ENCODE measurements at places on chromosomes 1 and 21. TPM values are rescaled to one million over a fixed set of nuclear protein-coding genes. Genes with fewer than 3 reads are reported as not detected.

DNA sequence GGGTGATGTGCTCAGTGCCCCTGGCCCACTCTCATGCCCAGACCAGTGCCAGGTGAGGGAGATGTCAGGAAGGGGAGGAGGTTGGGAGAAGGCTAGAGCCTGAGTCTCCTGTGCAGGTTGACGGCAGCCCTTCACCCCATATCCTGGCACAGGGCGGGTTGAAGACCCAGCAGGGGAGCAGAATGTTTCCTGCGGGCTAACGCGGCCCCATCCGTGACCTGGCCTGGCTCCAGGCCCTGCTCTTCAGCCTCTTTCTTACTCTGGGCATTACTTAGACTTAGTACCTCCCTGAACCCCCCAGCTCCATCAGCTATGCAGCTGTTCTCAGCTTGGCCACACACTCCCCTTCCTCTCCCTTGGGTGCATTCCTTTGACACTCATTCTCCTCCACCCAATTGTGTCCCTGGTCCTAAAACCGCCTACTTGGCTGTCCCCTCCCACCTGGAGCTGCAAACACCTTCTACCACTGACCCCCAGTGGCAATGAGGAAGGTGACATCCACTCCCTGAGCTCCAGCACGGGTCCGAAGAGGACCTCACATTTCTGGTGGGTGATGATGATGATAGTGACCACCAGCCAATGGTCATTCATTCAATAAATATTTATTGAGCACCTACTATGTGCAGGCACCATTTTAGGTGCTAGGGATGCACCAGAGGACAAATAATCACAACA is 179.0 kb downstream of the PTPRU start:
- no peak for DNase-seq

GRCh38 chr1:172212124-172212523 is 208.4 kb upstream of the C1orf105 start:
- DNase-seq, result no peak

GRCh38 chr1:106998431-106999002 is 58.0 kb upstream of the PRMT6 start:
- no peak for DNase-seq

DNA sequence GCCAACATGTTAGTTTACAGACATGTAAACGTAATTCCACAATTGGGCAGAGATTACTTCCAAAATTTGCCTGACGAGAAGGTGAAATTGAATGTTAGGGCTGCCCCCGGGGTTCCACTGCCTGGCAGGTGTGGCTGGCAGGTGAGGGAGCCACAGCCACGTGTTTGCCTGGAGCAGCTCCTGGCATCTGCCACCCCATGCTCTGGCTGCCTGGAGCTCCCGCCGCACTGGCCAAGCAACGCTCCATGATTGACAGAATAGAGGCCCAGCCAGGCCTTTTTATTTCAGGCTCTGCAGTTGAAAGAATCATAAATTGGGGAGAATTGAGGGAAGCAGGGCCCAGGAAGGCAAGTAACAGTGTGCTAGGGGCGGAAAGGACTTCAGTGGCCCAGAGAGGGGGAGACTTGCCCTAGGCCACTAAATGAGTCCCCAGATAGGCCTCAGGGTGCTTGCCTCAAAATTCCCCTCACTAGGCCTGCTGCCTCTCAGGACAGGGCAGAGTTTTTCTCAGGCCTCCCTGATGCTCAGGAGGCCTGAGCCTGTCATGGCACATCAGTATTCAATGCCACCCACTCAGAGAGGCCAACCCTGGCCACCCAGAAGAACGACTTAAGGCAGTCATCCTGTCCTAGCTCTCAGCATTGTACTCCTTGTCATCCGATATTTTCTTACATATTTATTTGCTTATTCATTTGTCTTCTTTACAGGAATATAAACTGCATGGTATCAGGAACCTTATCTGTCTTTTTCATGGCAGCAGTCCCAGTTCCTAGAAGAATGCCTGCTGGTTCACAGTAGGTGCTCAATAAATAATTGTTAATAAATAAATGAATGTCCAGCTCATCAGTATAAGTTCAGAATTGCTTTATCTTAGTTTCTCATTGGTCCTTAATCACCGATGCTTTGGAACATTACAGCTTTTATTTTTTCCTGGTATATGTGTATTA is 16.6 kb upstream of the S1PR1 start:
- no peak for DNase-seq

GRCh38 chr21:32316361-32317215 is 17.9 kb downstream of the MRAP start:
- no peak for DNase-seq

DNA sequence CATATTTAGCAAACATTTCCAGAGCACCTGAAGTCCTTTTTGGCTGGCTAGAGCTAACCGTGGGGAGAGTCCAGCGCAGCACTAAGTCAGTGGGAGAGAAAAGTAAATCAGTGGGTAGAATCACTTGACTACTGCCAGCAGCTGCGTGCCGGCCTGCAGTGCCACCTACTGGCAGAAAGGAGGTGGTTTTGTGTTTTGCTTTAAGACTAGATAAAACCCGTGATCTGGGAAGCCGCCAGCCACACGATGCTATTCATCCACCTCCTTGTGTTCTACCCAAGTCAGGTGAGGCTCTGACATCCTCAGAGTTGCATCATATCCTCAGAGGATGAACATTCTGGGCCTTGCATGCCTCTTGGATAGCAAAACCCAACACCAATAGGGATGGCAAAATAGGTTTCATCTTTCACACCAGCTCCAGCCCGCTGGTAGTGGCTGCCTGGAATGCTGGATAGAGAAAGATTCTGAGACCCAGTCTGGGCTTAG is 14.1 kb upstream of the HEYL start:
- peak; percentile 78 for DNase-seq

DNA sequence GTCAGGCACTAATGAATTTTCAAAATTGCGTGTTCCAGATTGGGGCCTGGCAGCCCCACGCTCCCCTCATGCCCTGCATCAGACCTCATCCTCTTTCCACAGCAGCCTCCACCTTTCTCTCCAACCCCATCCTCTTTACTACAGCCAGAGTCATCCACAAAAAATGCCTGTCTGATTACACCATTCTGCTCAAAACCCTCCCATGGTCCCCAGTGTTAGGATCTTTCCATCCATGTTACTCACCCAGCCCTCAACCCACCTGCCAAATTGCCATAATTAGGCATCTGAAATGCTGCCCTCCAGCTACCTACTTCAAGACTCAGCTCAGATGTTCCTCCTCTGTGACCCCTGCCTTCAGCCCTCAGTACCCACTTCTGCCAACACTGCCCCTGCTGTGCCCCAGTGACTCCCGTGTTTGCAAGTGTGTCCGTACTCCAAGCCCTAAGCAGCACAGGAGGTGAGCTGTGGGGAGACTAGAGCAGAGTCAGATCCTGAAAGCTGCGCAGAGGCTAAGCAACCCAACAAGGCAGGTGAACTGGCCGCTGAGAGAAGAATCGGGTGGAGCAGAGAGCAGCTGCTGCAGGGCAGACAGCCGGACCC is 715 bp upstream of the ARTN start:
- DNase-seq, result peak; percentile 74

GRCh38 chr1:50308878-50309277 is 114.4 kb downstream of the DMRTA2 start:
- peak; percentile 17 for DNase-seq

DNA sequence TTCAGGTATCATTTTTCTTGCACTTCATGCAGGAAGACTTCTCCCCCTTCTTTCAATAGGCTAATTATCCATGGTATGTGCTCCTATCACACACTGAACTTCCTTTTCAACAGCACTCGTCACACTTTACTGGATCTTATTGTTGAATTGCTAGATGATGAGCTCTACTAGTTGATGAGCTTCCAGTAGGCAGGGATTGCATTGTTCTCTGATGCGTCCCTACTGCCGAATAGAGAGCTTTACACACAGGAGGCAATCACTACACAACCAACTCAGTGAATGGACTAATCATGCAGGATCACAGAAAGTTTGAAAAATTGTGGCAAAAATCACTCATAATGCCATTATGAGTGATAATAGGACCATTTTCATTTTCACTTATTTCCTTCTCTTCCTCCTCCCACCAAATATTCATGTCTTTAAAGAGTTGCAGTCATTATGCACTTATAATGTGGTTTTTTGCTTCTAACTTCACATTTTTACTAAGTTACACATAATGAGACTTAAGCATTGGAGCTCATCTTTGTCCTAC is 128.1 kb upstream of the ZNF648 start:
- DNase-seq, result no peak

- no peak for DNase-seq
These were observed 91.7 kb downstream of the RHOU start for GRCh38 chr1:228827019-228827418.

DNA sequence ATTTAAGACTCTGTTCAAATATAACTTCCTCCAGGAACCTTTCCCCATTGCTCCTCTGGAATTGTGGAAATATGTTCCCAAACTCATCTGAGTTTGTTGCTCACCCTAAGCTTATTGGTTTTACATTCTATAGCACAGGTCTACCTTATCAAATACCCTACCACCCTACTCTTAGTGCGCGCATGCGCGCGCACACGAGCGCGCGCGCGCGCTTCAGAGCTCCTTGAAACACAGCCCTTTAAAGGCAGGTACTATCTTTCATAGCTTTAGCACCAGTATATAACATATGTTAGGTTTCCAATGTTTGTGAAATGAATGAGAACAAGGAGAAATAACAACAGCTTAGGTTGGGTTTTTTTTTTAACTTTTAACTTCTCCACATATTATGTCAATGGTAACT is 3.5 kb downstream of the IPP start:
- no peak for DNase-seq

DNA sequence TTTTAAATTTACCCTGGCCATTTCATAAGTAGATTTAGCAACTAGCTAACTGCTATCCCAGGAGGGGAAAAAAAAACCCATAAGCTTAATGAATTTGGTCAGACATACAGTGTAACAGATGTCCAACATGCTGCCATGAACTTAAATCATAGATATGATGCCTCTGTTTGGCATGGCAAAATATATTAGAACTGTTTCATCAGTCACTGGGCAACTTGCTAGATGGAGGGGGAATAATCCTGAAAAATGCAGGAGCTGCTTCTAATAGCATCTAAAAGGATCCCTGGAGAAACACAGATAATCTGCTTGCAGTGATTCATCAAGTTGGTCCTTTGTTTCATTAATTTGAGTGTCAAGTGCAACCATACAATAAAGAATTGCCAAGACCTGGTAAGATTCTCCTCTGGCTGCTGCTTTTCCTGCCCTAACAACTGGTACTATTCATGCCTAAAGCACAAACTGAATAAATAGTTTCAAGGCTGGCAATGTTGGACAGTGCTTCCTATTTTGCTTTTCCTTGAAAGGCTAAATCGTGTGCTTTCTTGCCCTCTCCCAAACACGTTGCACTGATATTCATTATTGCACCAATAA is 1.5 kb upstream of the ST6GALNAC5 start:
- no peak for DNase-seq

DNA sequence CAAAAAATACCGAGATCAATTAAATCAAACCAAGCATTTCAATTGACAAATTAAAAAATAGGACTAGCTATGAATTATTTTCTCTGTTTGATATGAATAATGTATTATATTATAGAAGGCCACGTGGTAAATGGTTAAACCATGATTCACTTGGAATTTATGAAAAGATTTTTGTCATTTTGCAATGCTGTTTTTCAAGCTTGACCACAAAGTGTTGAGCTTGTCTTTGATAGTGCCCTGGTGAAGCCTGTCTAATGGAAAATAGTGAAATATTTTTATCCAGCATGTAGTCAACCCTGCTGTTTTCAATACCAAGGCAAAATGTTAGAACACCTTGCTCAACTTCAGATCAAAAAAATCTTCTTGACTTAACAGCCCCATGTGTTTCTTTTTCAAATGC is 288.0 kb upstream of the PRMT6 start:
- no peak for DNase-seq

DNA sequence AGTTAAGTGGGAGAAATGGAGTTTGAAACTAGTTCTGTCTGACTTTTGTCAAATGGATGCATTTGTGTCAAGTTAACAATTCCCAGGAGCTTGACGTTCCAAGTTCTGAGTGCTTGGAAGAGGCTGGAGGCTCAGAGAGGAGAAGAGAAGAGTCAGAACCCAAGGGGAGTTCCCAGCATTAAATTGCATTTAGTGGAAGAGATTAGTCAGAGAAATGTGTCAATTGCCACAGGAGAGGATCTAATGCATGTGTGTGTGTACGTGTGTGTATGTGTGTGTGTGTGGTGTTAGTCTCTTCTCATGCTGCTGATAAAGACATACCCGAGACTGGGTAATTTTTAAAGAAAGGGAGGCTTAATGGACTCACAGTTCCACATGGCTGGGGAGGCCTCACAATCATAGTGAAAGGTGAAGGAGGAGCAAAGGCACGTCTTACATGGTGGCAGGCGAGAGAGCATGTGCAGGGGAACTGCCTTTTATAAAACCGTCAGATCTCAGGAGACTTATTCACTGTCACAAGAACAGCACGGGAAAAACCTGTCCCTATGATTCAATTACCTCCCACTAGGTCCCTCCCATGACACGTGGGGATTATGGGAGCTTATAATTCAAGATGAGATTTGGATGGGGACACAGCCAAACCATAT is 101.5 kb upstream of the TMEM51 start:
- peak; percentile 22 for DNase-seq

DNA sequence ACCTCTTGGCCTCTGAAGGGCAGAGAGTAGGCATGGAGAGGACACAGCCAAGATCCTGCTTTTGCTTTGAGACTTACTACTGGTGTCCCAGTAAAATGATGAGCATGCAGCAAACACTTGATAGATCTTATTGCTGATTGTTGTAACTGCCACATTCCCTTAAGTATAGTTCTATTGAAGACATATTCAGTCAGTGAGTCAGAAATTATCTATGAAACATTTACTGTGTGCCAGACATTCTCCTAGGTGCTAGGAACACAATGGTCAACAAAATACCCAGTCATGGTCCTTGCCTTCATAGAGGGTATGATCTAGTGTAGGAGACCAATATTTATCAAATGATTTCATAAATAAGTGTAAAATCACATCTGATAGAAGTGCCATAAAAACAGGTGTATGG is 13.6 kb downstream of the STYXL2 start:
- DNase-seq, result no peak

C1QC gene
- not detected for total RNA-seq

RGS1 gene
- total RNA-seq, result not detected

HAPLN2 gene
- not detected for total RNA-seq

CFAP107 gene
- total RNA-seq, result not detected

ARID4B gene
- 23.9 TPM for total RNA-seq

FAM167B gene
- total RNA-seq, result 0.18 TPM
